ENCODE measurements at places on chromosomes 2 and 18. TPM values are rescaled to one million over a fixed set of nuclear protein-coding genes. Genes with fewer than 3 reads are reported as not detected.
A peak's percentile ranks its signal among the peaks of the same experiment; 100 is the strongest.

DNA sequence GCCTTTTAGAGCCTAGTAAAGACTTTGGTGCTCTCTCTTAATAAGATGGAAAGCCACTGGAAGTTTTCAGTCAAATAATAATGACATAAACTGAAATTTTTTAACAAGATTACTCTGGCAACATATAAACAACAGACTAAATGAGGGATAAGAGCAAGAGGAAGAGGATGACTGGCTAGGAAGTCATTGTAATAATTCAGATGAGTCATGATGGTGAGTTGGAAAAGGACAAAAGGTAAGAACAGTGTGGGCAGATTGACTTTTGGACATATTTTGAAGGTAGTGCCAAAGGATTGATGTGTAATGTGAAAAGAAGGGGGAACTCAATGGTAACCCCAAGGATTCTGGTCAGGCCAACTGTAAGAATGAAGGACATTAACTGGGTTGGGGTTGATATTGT is 310.3 kb downstream of the NOL4 start:
- H3K27ac ChIP-seq: no peak overlapping the region
- H3K4me3 ChIP-seq: no peak overlapping the region
- no peaks in the 10 kb centered on the region for H3K4me1 ChIP-seq
- no peaks in the 10 kb centered on the region for H3K36me3 ChIP-seq

FTCDNL1 gene
- 2.0 TPM for total RNA-seq

DNA sequence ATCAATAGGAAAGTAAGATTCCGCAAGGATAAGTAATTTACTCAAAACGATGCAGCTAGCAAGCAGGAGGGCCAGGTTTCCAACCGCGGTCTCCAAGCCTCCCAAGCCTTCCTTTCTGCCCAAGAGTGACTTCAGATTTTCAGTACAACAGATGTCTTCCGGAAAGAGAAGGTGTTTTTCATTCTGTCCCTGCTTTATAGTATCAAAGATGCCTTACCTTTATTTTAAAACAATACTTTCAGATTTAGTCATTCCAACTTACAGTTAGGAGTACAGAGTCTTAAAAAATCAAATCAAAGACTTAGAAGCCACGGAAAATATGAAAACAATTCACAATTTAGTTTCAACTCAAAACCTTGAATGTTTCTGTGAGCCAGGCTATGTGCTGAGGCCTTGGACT is 43.6 kb downstream of the CYB5A start:
- H3K4me1 ChIP-seq: peaks cover 8% of the 10 kb centered on the region
- H3K36me3 ChIP-seq: peaks cover 4% of the 10 kb centered on the region
- no peak overlapping the region for H3K4me3 ChIP-seq
- no peaks in the 10 kb centered on the region for H3K27me3 ChIP-seq
- no peak for DNase-seq
- no peak overlapping the region for H3K27ac ChIP-seq

HRH4 gene
- total RNA-seq: not detected

DNA sequence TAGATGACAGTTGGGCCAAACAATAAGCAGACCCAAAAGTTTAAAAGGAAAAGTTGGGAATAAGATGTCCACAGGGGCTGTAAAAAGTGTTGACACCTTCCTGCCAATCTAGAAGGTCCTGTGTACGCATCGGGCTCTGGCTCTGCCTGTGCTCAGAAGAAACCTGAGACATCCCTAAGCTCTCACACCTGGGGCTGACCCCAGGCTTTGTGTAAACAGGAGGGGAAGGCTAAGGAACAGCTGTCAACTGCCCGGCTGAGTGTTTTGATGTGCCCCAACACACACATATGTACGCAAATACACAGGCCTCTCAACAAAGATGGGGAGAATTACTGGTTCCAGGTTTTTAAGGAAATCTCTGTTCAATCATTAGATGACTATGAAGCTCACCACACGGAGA is 59.5 kb downstream of the TMEM131 start:
- peaks cover 70% of the 10 kb centered on the region for H3K4me1 ChIP-seq
- no peaks in the 10 kb centered on the region for H3K27me3 ChIP-seq
- DNase-seq: no peak
- H3K4me3 ChIP-seq: no peak overlapping the region

GRCh38 chr2:230983566-230983965 is 12.4 kb upstream of the SPATA3 start:
- peaks cover 5% of the 10 kb centered on the region for H3K27me3 ChIP-seq
- H3K4me1 ChIP-seq: peaks cover 71% of the 10 kb centered on the region
- H3K27ac ChIP-seq: peak overlapping the region; percentile 85

GRCh38 chr2:210617732-210618330 is 61.4 kb downstream of the CPS1 start:
- no peaks in the 10 kb centered on the region for H3K27me3 ChIP-seq
- no peaks in the 10 kb centered on the region for H3K4me1 ChIP-seq
- no peak overlapping the region for H3K27ac ChIP-seq

DNA sequence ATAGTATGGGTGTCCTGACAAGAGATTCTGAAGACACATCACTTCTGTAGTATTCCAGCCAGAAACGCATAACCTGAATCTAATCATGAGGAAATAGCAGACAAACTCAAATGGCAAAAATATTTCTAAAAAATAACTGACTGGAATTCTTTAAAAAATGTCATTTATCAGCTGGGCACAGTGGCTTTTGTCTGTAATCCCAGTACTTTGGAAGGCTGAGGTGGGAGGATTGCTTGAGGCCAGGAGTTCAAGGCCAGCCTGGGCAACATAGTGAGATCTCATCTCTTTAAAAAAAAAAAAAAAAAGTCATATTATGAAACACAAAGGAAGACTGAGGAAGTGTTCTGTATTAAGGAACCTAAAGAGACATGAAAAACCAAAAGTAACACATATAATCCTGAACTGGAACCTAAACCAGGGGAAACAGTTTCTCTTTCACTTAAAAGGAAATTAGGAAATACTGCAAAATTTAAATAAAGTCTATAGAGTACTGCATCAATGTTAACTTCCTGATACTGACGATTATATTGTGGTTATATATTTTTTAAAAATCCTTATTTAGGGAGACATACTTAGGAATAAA is 29.9 kb downstream of the SESTD1 start:
- H3K27ac ChIP-seq: no peak overlapping the region
- H3K36me3 ChIP-seq: no peaks in the 10 kb centered on the region
- no peaks in the 10 kb centered on the region for H3K27me3 ChIP-seq
- no peak overlapping the region for H3K4me3 ChIP-seq
- H3K4me1 ChIP-seq: peaks cover 7% of the 10 kb centered on the region

DNA sequence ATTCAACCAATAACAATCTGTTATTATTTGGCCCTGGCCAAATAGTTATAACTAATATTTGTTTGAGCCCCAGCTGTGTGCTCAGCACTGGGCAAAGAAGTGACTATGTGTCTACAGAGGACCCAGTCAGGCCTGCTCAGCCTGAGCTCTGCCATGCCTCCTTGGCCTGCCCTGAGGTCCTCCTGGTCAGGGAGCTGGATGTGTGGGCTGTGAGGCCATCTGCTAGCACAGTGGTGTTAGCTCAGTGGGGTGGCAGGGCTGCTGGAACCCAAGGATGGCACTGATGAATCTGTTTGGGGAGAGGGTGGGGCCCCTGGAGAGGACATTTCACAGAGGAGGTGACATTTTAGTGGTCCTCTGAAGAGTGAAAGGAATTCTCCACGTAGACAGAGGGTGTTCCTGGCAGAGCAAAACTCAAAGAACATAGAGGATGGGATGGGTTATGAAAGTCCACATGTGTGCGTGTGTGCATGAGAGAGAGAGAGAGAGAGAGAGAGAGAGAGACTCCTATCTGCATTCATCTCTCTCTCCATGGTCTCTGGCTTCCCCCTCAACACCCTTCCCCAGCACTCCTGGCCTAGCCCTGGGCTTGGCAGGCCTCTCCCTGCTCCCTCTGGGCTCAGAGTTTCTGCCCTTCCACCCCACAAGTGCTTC is 21.2 kb upstream of the ATOH8 start:
- H3K27me3 ChIP-seq: peaks cover 9% of the 10 kb centered on the region
- DNase-seq: no peak
- H3K4me3 ChIP-seq: no peak overlapping the region

- H3K27ac ChIP-seq: peak overlapping the region; percentile 75
- H3K4me1 ChIP-seq: peaks cover 37% of the 10 kb centered on the region
- no peak overlapping the region for H3K4me3 ChIP-seq
- peaks cover 19% of the 10 kb centered on the region for H3K36me3 ChIP-seq
- peaks cover 15% of the 10 kb centered on the region for H3K27me3 ChIP-seq
Measured at GRCh38 chr2:102137138-102137537, 5.4 kb upstream of the IL1R1 start.

GRCh38 chr2:64609227-64609941 is 44.3 kb downstream of the SERTAD2 start:
- peak overlapping the region; percentile 59 for H3K27ac ChIP-seq
- H3K27me3 ChIP-seq: no peaks in the 10 kb centered on the region
- peak; percentile 60 for DNase-seq
- H3K4me1 ChIP-seq: peaks cover 22% of the 10 kb centered on the region
- peak overlapping the region; percentile 60 for H3K4me3 ChIP-seq

PDCD1 gene
- total RNA-seq: 20.3 TPM

PLCD4 gene
- 0.49 TPM for total RNA-seq

FRZB gene
- total RNA-seq: not detected

DPYSL5 gene
- not detected for total RNA-seq

POTEC gene
- total RNA-seq: not detected

MEP1B gene
- total RNA-seq: not detected

DNA sequence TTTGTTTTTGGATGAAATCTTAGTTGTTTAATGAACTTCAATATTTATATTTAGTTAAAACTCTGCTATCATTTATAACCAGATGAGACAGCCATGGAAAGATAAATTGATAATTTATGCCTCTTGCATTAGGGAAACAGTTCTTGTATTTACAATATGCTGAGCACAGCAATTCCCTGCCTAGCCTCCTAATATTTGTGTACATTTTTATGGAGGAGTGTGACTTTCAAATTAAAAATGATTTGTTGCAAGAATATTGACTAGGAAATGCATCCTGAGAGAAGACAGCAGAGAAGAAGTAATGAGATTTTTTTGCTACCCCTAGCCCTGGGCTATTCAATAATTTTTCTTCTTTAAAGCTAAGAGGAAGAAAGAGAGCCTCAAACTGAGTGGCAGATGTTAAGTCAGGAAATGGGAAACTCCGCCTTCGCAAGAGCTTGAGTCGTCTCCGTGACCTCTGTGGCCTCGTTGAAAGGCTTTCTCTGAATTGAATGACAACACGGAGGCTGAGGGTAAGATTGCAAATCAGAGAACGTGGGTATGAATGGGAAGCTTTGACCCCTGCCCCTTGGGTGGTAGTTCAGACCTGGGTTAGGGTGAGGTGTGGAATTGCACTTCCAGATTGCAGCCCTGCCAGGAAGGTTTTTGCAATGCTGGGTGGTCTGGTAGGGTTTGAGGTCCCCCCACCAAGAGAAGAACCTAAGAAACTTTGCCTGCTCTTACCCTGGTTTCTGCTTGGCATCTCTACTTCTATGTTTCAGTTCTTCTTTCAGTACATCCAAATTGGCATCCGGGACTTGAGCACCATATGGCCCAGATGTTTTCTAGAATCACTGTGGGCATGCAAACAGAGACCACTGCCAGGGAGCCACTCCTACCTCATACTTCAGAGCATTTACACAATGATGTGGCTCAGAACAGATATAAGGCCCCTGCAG is 210.3 kb upstream of the RBMS1 start:
- DNase-seq: peak; percentile 70
- peaks cover 11% of the 10 kb centered on the region for H3K4me1 ChIP-seq
- no peaks in the 10 kb centered on the region for H3K36me3 ChIP-seq
- H3K27me3 ChIP-seq: no peaks in the 10 kb centered on the region
- H3K27ac ChIP-seq: peak overlapping the region; percentile 7
- H3K4me3 ChIP-seq: no peak overlapping the region

- H3K36me3 ChIP-seq: no peaks in the 10 kb centered on the region
- H3K27ac ChIP-seq: no peak overlapping the region
- H3K4me1 ChIP-seq: no peaks in the 10 kb centered on the region
Measured at GRCh38 chr2:132522901-132523300, 106.3 kb downstream of the GPR39 start.

DSC2 gene
- not detected for total RNA-seq

DRC1 gene
- total RNA-seq: not detected

C2orf66 gene
- total RNA-seq: not detected

CNTNAP5 gene
- total RNA-seq: not detected

DNA sequence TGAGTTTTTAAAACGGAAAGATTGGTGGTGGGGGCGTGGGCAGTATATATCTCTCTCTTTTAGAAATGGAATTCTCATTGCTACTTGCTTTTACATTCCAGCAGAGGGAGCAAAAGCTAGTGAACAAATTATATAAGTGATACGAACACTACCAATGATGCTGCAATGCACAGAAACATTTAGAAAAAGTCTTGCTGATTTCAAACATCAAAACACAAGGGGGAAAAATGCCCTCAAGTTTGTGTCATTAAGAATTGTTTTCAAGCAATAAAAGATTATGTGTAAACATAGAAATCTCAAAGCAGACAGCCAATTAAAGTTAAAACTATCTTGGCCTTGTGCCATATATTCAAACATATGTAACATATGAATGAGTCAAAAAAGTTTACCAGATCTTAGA is 296.3 kb upstream of the KCNJ3 start:
- no peaks in the 10 kb centered on the region for H3K4me1 ChIP-seq
- H3K27me3 ChIP-seq: no peaks in the 10 kb centered on the region
- DNase-seq: no peak
- no peak overlapping the region for H3K27ac ChIP-seq
- no peaks in the 10 kb centered on the region for H3K36me3 ChIP-seq
- no peak overlapping the region for H3K4me3 ChIP-seq

SCTR gene
- not detected for total RNA-seq

- no peak for DNase-seq
- H3K4me1 ChIP-seq: no peaks in the 10 kb centered on the region
- no peaks in the 10 kb centered on the region for H3K36me3 ChIP-seq
- H3K4me3 ChIP-seq: no peak overlapping the region
- H3K27ac ChIP-seq: no peak overlapping the region
Measured at GRCh38 chr2:183284606-183285005, 160.4 kb downstream of the NUP35 start.

CCDC102B gene
- total RNA-seq: 0.95 TPM

DNA sequence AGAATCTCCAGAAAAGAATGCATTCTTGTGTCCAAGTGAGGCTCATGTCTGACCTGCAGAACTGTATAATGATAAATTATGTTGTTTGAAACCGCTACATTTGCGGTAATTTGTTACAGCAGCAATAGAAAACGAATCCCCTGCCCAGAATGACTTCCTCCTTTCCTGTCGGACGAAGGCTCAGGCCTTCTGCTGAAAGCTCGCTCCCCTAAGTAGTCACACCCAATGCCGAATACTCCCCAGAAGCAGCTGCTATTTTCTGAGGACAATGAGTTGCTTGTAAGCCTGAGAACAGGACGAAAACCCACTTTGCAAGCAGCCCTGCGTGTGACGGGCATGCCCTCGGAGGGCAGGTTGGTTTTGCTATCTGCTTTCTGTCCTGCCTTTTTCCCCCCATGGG is 27.7 kb upstream of the PTPN4 start:
- no peaks in the 10 kb centered on the region for H3K27me3 ChIP-seq
- H3K4me1 ChIP-seq: no peaks in the 10 kb centered on the region
- H3K36me3 ChIP-seq: no peaks in the 10 kb centered on the region
- H3K27ac ChIP-seq: no peak overlapping the region

SLC4A3 gene
- total RNA-seq: not detected

ZSWIM2 gene
- not detected for total RNA-seq
